Renal cortical epithelial cell (primary cell): ENCODE measurements at places on chromosomes 13 and 19. TPM values are rescaled to one million over a fixed set of nuclear protein-coding genes. Genes with fewer than 3 reads are reported as not detected.

The GPR4 gene
- total RNA-seq, result under 0.01 TPM in 1 of 2 replicates, not detected in the other

The PPM1N gene
- total RNA-seq, result 0.75 and 1.0 TPM in 2 replicates

The ZNF235 gene
- total RNA-seq, result 2.8 and 8.0 TPM in 2 replicates

The KLK2 gene
- not detected in 2 replicates for total RNA-seq

The ZNF350 gene
- total RNA-seq, result 14.4 and 15.6 TPM in 2 replicates

The C19orf33 gene
- 1.7 and 148 TPM in 2 replicates for total RNA-seq

The ZNF274 gene
- 15.9 and 22.6 TPM in 2 replicates for total RNA-seq
